AG10803 (cell line): ENCODE measurements at places on chromosomes 1 and 21.

DNA sequence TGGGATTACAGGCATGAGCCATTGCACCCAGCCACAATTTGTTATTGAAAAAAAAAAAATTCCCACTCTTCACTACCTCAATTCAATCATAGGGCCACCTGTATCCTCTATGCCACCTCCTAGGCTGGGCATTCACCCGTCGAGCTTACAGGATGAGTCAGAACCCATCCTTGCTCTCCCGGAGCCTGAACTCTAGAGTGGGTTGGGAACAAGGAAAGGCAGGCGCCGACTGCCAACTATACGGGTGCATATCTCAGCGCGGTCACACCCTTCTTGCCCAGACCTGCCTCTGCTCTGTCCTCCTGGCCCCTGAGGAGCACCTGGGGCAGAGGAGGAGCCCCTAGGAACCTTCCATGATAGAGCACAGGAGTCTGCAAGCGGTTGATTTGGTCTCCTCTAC lies 21.4 kb upstream of the LBR start:
- no peak for DNase-seq

- peak; percentile 51 for DNase-seq
These were observed 52.6 kb upstream of the LYST start for GRCh38 chr1:235919127-235919832.

- DNase-seq, result no peak
These were observed 543 bp downstream of the TMEM9 start for GRCh38 chr1:201153474-201154388.

DNA sequence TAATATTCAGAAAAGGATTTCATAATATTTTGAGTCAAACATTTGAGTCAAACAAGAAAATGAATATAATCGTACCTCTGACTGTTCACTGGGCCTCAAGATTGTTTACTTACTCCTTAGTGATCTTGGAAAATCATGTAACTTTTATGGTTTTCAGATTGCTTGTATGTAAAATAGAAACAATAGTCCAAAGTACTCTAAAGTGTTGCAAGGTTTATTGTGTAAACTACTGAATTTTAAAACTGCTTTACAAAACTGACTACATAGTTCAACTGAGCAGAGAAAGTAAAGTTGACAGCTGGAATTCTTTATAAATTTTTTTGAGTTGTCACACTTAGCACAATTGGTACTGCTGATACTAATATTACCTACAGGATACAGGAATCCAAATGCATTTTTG lies 931.0 kb downstream of the NCAM2 start:
- no peak for DNase-seq

DNA sequence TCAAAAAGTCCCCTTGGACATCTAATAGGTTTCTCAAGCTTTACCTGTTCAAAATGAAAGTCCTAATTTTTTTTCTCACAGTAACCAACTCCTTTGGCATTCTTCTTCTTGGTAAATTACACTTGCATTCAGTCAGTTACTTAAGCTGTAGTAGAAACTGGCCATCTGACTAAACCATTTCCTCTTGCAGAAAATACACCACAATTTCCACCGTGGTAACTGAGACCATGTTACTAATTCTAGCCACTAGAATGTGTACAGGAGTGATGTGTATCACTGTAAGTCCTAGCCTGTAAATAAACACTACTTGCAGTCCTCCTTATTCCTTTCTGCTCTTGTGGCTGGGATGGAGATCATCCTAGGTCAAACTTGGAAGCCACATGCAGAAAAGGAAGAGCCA lies 965.4 kb upstream of the TMPRSS15 start:
- DNase-seq, result no peak

- peak; percentile 87 for DNase-seq
These were observed 51.2 kb downstream of the KCNJ15 start for GRCh38 chr21:38307771-38308531.

- peak; percentile 52 for DNase-seq
These were observed 304.0 kb downstream of the KIF26B start for GRCh38 chr1:245458761-245459174.

DNA sequence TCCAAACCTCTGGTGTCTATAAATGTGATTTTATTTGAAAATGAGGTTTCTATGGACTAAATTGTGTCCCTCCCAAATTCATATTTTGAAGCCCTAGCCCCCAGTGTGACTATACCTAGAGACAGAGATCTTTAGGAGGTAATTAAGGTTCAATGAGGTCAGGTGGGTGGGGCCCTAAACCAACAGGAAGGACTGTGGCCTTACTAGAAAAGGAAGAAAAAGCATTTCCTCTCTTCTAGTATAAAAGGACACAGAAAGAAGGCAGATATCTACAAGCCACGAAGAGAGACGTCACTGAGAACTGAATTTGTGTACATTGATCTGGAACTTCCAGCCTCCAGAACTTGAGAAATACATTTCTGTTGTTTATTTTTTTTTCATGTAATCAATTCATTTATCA lies 123.1 kb upstream of the RUNX1 start:
- no peak for DNase-seq

DNA sequence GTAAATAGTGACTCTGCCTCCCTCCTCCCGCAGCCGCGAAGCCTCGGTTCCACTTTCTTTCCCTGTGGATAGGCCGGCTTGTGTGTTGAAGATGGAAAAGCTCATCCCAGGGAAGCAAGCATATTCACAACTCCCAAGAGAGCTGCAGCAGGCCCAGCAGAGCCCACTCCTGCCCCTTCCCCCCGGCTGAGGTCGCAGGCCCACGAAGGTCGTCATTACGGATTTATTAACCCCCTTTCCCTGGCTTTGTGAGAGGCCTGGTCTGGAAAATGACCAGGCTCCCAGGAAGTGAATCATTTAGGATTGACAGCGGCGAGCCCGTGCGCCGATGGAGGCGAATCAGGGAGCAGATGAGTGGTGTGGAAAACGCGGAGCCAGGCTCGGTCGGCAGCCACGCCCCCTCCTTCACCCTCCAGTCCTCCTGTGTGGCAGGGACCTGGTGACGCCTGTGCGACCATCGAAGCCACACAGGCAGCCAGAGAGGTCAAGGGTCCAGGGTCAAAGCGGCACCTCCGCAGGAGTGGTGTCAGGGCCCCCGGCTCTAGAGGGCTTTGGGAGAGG lies 93.4 kb downstream of the PRDM16 start:
- no peak for DNase-seq

DNA sequence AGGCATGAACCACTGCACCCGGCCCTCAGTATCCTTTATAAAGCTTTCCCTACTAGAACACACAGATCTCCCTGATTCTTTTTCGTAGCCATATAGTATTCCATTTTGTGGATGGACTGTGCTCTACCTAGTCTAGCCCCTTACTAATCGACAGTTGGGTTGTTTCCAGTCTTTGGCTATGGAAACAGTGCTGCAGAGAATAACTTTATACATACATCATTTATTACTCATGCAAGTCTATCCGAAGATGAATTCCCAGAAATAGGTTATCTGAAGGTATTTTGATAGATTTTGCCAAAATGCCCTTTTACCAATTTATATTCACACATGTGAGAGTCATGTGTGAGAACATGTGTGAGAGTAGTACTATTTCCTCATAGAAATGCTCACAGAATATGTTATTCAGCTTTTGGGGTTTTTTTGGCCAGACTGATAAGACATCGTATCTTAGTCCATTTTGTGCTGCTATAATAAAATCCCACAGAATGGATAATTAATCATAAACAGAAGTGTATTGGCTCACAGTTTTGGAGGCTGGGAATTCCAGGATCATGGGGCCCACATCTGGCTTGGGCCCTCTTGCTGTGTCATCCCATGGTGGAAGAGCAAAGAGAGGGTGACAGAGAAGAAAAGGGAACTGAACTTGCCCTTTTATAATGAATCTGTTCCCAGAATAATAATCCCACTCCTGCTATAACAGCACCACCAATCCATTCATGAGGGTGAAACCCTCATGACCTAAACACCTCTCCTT lies 17.3 kb upstream of the FGR start:
- DNase-seq, result peak; percentile 35

DNA sequence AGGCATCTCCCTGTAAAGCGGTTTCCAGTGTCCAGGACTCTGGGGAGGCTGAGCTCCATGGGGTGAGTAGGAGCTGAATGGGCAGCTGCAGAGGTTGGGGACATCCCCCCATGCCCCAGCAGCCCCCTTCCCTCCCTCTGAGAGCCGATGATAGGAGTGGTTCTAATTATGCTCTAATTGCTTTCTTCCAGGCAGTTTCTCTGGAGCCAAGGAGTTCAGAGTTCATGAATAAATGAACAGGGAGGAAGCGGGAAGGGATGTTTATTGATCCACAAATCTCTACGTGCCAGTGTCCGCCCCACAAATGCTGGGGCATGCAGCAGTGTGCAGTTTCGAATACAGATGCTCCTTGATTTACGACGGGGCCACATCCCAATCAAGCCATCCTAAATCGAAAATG lies 15.6 kb downstream of the NKAIN1 start:
- no peak for DNase-seq

- DNase-seq, result no peak
These were observed 70.7 kb upstream of the MUTYH start for GRCh38 chr1:45410850-45411509.

DNA sequence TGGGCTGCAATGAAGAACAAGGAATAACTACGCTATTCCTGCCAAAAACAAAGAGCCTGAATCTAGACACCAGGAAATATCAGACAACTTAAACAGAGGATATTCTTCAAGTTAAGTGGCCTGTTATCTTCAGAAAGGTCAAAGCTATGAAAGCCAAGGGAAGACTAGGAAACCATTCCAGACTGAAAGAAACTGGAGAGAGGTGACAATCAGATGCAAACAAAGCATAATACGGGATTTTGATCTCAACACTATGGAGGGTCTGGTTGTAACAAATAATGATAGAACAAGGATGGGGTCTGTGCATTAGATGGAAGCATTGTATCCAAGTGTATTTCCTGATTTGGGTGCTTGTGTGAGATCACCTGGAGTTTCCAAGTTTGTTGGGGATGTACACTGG lies 2.7 kb downstream of the EPRS1 start:
- no peak for DNase-seq

GRCh38 chr1:197916500-197916983 lies 630 bp upstream of the LHX9 start:
- DNase-seq, result no peak

DNA sequence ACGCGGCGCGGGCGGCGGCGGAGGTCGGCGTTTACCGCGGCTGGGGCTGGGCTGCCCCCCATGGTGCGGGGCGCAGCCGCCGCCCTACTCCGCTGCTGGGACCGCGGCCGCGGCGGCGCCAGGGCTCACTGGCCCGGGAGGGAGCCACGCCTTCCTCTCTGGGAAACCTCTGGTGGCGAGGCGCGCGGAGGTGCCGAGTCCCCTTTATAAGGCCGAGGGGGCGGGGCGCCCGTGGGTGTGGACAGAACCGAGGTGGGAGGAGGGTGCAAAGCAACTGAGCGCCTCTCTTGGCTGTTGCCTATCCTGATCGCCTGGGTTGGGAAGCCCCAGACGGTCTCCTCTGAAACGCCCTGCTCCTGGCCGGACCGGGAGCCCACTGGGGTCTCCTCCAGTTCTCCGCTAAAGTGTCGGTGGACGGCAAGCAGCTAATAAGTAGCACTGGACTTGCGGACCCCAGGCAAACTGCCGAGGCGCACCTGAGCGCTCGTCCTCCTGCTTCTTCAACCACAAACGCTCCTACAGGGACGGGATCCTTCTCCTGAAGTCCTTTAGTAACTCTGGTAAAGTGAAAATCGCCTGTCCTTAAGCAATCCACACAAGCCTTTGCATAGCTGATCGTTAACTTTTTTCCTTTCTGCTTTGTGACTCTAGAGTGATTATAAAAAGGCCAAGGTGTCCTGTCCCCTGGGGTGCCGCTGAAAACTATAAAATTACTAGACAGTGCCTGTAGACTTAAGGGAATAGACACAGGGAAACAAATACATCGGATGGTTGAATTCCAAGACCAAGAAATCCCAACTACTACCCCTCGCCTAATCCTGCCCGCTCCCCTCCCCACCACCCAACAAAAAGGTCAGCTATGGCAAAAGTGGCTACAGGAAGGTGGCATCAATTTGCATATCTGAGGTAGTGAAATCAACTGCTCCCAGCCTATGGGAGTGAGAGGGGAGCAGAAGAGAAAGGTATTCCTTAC lies at the start of gene PTGER3:
PTGER3 (minus strand) TSS at position 182 of the 973 bp plus-strand sequence. CDS start 239 bp downstream, outside the sequence.
- peak; percentile 36 for DNase-seq

- peak; percentile 50 for DNase-seq
These were observed 753 bp downstream of the KCNJ6 start for GRCh38 chr21:37915497-37915911.

GRCh38 chr1:108747898-108748297 lies 1.4 kb downstream of the STXBP3 start:
- no peak for DNase-seq

GRCh38 chr1:104402178-104402577 lies 652.5 kb downstream of the AMY1C start:
- DNase-seq, result no peak

GRCh38 chr21:33101300-33101911 lies 31.5 kb downstream of the OLIG1 start:
- DNase-seq, result no peak

DNA sequence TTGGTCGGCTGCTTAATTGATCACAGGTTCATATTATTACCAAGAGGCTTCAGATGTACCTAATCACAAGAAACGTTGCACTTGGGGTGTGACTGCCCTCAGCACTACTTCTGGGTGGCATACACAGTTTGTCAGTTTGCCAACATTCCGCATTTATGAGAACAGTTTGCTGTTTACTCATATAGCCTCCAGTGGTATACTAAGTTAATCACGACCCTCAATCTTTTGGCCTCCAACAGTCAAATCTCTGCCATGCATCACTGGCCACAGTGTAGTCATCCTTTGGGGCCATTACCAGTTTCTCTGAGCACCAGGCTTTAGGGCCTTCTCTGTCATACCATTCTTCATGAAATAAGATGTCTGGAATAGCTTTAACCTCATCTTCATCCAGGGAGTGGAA lies 62.8 kb upstream of the BCL9 start:
- DNase-seq, result no peak

DNA sequence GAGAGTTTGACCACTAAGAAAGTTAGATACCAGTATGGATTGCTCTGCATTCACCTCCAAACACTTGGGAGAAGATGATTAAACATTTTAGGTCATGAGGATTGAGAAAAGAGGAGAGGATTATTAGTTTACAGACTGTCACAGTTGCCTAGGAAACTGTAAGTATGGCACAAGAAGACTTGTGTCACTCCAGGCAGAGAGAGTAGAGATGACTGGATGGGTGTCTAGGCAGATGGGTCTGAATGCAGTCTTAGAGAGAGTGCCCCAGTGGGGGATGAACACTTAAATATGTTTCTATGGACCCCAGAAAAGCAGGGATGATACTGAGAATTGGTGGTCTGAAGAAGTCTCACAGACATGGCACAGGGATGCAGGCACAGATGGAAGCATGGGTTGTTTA lies 477.6 kb upstream of the B3GALT2 start:
- no peak for DNase-seq

GRCh38 chr1:76802094-76802493 lies 65.2 kb upstream of the ST6GALNAC5 start:
- DNase-seq, result no peak
